ENCODE measurements at places on chromosomes 1 and 21. TPM values are rescaled to one million over a fixed set of nuclear protein-coding genes. Genes with fewer than 3 reads are reported as not detected.

Gene BACE2
- 20.7 TPM for polyA plus RNA-seq

Gene OR2T29
- polyA plus RNA-seq: not detected

Gene SAMSN1
- polyA plus RNA-seq: 3.4 TPM

Gene OLIG2
- not detected for polyA plus RNA-seq

Gene RIPPLY3
- polyA plus RNA-seq: 0.24 TPM

DNA sequence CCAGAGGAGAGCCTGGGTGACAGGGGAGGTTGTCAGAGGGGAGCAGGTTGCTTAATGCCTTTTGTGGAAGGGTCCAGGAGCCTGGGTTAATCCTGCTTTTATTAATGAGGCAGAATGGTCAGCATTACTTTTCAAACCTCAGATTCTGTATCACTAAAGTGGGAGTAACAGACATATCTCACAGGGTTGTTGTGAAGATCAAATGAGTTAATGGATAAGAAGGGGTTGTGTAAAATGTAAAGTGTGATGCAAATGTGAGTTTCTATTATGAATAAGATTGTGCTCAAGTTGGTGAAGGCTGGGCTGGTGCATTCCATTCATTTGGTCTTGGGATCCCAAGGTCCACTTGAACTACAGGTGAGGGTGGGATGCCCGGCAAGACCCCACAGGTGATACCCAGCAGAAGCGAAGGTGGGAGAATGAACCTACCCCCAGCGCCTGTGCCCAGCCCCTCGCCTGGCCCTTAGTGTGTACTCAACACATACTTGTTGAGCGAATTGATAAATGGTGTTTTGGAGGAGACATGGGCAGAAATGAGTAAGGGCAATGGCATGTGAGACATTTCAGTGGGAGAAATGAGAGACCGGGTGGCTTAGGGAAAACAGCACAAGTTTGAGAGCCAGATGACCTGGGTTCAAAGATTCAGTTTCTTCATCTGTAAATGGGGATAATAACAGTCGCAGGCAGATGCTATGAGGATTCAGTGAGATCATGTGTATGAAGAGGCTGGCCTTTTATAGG lies 6.2 kb downstream of the SLC26A9 start:
- no peak for DNase-seq

- no peak for DNase-seq
Observed at GRCh38 chr21:45297329-45297728, 9.6 kb upstream of the POFUT2 start.

- no peak for DNase-seq
Observed at GRCh38 chr1:153683854-153684253, 5.4 kb downstream of the NPR1 start.

- DNase-seq: peak; percentile 65
Observed at GRCh38 chr1:180188091-180188506, 33.4 kb downstream of the QSOX1 start.

DNA sequence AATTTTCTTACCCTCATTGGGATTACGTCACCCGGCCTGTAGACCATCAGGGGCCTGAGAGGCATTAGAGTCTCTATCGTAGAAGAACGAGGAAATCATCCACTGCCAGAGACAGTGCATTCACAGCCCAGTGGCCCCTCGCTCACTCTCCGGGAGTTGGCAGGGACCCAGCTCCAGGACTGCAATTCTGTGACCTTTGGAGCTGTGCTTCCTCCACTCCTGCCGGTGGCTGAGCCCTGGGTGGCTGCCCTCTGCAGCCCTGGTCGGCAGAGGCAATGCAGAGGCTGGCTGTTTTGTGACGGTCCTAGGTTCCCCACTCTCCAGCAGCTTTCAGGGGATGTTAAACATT lies 12.7 kb downstream of the SLC37A1 start:
- peak; percentile 96 for DNase-seq

GRCh38 chr1:156893048-156893953 lies at the start of gene PEAR1:
Gene PEAR1 (plus strand): TSS chr1:156893718. CDS start chr1:156903927, 10,209 bp downstream.
- DNase-seq: peak; percentile 37

- no peak for DNase-seq
Observed at GRCh38 chr1:7558041-7558461, 213.0 kb upstream of the VAMP3 start.
